ENCODE measurements at places on chromosomes 5 and 9.

DNA sequence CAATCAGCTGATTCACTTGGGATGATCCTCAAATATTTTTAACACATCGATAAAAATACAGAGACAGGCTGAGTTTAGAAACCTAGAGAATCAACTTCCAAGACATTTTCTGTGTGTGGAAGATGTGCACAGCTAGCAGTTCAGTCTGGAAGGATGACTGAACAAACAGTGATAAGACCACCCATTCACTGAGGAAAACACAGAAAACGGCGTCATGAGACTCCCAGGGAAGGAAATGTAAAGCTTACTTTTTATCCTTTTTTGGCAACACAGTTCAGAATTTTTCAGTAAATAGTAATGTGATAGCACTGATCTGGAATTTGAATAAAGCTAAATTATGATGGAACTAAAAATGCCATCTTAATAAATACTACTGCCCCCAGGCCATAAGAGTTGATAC lies 277.6 kb downstream of the SEMA5A start:
- DNase-seq = no peak

DNA sequence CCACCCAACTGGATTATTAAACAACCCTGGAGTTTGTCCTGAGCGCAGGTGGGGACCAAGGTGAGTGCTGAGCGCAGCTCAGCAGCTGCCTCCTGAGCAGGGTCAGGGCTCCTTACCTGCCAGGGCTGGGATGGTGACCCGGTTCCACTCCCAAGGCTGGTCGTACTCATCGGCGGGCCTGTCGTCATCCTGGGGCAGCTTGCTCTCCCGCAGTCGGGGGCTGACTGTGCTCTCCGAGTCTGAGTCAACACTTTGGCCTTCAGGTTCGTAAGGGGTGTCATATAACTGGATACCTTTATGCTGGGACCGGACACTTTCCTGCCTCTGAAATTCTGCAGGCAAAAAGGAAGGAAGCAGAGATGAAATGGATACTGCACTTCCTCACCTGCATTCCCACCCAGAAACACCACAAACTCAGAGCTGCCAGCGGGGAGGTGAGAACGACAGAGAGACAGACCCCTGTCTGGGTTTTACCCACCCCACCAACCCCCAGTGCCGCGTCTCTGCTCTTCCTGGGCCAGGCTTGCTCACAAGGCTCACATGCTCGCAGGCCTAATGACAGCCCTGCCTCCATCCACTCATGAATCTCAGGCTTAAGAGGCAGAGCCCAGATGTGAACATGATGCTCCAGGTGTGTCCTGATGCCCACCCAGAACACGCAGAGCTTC lies 70.7 kb upstream of the SLC25A51 start:
- no peak for DNase-seq

DNA sequence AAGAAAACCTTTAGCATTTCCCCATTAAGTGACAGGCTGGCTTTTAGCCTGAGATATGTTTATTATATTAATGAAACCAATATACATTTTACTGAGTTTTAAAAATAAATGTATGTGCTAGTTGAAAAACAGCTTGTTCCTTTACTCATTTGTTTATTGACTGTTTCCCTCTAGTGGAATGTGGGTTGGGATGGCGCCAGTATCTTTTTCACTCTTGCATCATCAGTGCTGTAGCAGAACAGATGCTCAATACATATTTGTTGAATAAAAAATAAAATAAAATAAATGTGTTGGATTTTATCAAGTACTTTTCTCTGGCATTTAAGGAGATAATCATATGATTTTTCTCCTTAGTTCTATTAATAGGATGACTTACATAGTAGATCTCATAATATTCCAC lies 43.0 kb downstream of the FSTL4 start:
- DNase-seq = no peak

DNA sequence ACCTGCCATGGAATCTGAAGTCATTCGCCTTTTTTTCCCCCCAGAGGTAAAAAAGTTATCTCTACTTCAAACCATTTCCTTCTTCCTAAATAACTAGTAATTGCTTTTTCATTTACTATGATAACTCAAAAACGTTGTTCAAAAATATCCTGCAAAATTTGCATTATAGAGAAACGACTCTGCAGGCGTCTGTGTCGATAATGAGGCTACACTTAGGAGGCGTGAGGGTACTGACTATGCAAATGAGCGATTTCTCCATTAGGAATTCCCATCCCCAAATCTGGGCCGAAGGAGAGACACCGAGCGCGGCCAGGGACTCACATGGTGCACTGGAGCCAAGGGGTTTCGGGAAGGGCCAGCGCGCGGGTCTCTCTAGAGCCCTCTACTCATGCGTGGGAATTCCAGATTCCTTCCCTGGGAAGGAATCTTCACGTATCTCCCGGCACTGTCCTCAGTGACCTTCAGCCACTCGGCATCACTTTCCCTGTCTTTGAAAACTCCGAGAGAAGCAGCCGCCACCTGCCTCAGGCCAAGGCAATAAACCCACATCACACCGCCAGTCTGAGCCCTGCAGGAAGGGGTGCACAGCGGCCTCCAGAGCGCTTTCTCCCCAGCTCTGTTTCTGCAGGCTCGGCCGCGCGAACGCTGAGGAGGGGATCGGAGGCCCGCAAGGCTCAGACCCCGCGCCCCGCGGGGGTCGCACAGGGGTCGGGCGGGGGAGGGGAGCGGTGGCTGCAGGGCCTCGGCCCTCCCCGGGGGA lies 718 bp upstream of the DENND4C start:
- no peak for DNase-seq

DNA sequence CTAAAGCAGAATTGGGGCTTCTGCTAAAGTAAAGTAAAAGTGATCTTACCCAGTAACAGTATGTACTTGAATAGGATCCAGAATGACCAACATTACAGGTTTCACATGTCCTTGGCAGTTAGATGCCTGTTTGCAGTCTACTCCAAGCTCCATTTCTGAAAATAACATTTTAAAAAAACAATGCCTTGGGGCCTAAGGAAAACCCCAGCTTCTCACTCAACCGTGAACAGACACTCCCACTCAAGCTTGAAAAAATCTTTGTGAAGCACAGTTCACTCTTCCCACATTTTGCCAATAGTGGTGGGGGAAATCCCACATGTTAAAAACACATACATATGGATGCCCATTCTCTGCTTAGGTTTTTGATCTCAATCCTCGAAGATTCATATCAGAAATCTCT lies 304.1 kb downstream of the ARRDC3 start:
- DNase-seq = no peak

DNA sequence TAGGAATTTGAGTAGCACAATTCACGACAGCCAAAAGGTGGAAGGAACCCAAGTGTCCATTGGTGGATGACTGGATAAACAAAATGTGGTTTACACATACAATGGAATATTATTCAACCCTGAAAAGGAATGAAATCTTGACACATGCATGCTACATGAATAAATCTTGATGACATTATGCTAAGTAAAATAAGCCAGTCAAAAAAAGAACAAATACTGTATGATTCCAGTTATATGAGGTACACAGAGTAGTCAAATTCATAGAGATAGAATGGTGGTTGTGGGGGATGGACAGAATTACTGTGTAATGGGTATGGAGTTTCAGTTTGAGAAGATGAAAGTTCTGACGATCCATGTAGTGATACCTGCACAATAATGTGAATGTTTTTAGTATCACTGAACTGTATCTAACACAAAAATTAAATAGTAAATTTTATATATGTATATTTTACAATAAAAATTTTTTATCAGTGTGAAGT lies 117.7 kb upstream of the GNA14 start:
- no peak for DNase-seq

- peak; percentile 81 for DNase-seq
Measured at GRCh38 chr5:66828548-66829357, 232.6 kb downstream of the MAST4 start.

DNA sequence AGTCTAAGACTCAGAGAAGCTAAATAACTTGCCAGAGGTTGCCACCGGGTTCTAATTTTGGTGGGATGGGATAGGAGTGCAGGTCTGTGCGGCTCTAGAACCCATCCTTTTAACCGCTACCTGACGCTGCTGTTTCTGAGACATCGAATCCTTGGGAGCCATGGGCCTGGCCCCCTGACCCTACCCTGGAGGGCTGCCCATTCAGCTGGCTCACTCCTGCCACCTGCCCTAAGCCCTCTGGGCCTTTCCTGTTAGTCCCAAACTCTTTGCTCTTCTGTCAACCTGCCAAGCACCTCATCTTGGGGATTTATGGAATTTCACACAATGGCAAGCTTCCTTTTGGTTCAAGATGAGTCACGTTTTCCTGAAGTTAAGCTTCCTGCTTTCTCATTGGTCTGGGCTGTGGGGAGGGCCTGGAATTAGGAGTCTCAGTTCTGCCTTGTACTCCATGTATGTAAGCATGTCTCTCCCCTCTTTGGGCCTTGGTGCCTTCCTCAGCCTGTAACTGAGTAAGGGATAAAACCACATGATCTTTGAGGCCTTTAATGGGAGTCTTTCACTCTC lies 26.6 kb downstream of the ENHO start:
- no peak for DNase-seq

Data from NCI-H524 treated with DMSO at 0.1 percent for 48 hours (cell line).